Activated CD4-positive, alpha-beta memory T cell treated with anti-CD3 and anti-CD28 coated beads for 36 hours (primary cell): ENCODE measurements at places on chromosomes 6 and 20. TPM values are rescaled to one million over a fixed set of nuclear protein-coding genes. Genes with fewer than 3 reads are reported as not detected.

DNA sequence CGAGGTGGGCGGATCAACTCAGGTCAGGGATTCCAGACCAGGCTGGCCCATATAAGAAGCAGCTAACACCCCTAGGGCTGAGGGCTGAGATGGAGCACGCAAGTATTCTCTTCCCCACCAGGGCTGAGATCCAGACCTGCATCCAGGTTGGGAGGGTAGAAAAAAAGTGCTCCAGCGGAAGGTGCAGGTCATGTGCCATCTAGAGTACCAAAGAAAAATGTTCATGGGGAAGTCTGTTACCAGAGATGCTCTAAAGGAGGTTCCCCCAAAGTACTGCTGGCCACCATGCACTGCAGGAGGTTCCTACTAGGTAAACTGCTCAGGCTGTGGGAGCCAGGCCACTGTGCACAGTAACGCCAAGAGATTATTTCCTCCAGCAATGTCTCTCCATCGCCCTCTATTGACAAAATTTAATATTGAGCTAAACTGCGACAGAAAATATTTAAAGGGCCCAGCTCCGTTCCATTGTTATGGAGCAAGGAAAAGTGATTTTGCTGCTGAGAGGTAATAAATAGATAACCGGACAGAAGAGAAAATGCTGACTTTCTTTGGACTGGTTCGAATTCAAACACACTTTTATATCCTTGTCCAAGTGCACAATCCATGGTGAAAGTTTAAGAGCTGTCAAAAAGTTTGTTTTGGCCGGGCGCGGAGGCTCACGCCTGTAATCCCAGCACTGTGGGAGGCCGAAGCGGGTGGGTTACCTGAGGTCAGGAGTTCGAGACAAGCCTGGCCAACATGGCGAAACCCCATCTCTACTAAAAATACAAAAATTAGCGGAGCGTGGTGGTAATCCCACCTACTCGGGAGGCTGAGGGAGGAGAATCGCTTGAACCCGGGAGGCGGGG lies 159.9 kb downstream of the OR2B2 start:
- peaks cover 7% of the 10 kb centered on the region for H3K27me3 ChIP-seq
- H3K4me1 ChIP-seq, result peaks cover 29% of the 10 kb centered on the region
- peak overlapping the region; percentile 86 for H3K4me3 ChIP-seq
- peak overlapping the region; percentile 99 for H3K27ac ChIP-seq

- H3K27ac ChIP-seq, result no peak overlapping the region
- H3K36me3 ChIP-seq, result no peaks in the 10 kb centered on the region
- H3K4me3 ChIP-seq, result no peak overlapping the region
- H3K27me3 ChIP-seq, result peaks cover 32% of the 10 kb centered on the region
- peaks cover 16% of the 10 kb centered on the region for H3K4me1 ChIP-seq
- peak; percentile 41 for DNase-seq
Observed at GRCh38 chr20:63027922-63028389, 21.2 kb upstream of the BHLHE23 start.

IMPG1 gene
- not detected for total RNA-seq

- H3K36me3 ChIP-seq, result no peaks in the 10 kb centered on the region
- DNase-seq, result no peak
- no peak overlapping the region for H3K4me3 ChIP-seq
Observed at GRCh38 chr6:160959726-160960435, 31.7 kb upstream of the MAP3K4 start.

DNA sequence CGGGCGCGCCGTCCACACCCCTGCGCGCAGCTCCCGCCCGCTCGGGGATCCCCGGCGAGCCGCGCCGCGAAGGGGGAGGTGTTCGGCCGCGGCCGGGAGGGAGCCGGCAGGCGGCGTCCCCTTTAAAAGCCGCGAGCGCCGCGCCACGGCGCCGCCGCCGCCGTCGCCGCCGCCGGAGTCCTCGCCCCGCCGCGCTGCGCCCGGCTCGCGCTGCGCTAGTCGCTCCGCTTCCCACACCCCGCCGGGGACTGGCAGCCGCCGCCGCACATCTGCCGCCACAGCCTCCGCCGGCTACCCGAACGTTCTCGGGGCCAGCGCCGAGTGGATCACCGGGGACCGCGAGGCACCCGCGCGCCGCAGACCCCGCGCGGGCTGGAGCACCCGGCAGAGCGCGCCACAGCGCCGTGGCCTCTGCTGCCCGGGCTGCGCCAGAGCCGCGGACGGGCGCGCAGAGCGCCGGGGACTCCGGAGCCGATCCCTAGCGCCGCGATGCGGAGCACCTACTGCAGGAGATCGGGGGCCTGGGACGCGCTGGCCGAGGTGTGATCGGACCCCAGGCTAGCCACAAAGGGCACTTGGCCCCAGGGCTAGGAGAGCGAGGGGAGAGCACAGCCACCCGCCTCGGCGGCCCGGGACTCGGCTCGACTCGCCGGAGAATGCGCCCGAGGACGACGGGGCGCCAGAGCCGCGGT lies at the start of gene BMP2:
TSS of gene BMP2 (plus strand) at position 151 of the 692 bp plus-strand sequence. CDS start 2,441 bp downstream, outside the sequence.
- H3K4me3 ChIP-seq, result no peak within 1 kb of the TSS
- no peak within 1 kb of the TSS for H3K27ac ChIP-seq
- peaks cover 52% of the 10 kb centered on the region for H3K27me3 ChIP-seq

WFDC2 gene
- 0.92 TPM for total RNA-seq

- no peaks in the 10 kb centered on the region for H3K27me3 ChIP-seq
- no peaks in the 10 kb centered on the region for H3K36me3 ChIP-seq
- H3K4me1 ChIP-seq, result no peaks in the 10 kb centered on the region
- H3K27ac ChIP-seq, result no peak overlapping the region
- H3K4me3 ChIP-seq, result no peak overlapping the region
- DNase-seq, result peak; percentile 20
Observed at GRCh38 chr6:112780498-112781096, 433.5 kb downstream of the RFPL4B start.

DNA sequence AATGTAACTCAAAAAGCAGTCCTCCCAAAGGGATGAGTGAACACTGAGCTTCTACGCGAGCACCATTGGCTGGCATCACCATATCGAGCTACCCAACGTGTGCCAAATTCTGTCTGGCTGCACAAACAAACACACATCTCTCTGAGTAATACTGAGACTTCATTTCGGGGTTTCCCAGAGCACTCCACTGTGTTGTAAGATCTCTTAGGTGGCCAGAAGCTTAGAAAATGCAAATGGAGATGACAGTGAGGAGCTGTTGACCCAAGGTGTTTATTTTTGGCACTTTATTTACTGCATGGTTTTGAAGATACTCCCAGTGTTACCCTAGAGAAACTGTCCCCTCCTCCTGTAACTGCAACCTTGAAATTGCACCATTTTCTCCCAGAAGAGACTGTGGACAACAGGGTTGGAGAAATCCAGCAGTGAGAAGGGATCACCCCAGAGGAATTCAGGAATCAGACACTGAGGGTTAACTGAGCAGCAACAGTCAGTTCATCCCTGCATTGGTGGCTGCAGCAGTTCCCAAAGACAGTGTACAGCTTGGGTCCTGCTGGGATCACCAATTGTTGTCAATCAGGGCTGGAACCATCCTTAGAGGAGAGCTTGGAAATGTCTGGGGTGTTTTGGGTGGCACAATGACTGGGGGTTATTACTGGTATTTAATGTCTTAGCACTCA lies 1.0 kb upstream of the RIPOR2 start:
- DNase-seq, result peak; percentile 77
- no peaks in the 10 kb centered on the region for H3K27me3 ChIP-seq
- peaks cover 6% of the 10 kb centered on the region for H3K36me3 ChIP-seq
- H3K4me1 ChIP-seq, result peaks cover 86% of the 10 kb centered on the region

ZFP57 gene
- total RNA-seq, result not detected

GRCh38 chr6:131687022-131687421 lies 14.2 kb downstream of the OR2A4 start:
- no peak overlapping the region for H3K4me3 ChIP-seq
- H3K36me3 ChIP-seq, result no peaks in the 10 kb centered on the region
- DNase-seq, result no peak
- no peaks in the 10 kb centered on the region for H3K27me3 ChIP-seq

- H3K27ac ChIP-seq, result no peak overlapping the region
- H3K27me3 ChIP-seq, result peaks cover 37% of the 10 kb centered on the region
- peak; percentile 76 for DNase-seq
- H3K36me3 ChIP-seq, result no peaks in the 10 kb centered on the region
Observed at GRCh38 chr6:56843476-56844349, 111.2 kb upstream of the BEND6 start.

GRCh38 chr20:48829940-48830339 lies 2.1 kb upstream of the PREX1 start:
- H3K36me3 ChIP-seq, result peaks cover 13% of the 10 kb centered on the region
- H3K27ac ChIP-seq, result no peak overlapping the region
- peaks cover 13% of the 10 kb centered on the region for H3K4me1 ChIP-seq
- no peak for DNase-seq

GRCh38 chr20:59584278-59584925 lies 19.9 kb upstream of the PHACTR3 start:
- no peak overlapping the region for H3K4me3 ChIP-seq
- peaks cover 6% of the 10 kb centered on the region for H3K27me3 ChIP-seq
- no peak overlapping the region for H3K27ac ChIP-seq
- no peaks in the 10 kb centered on the region for H3K4me1 ChIP-seq
- DNase-seq, result no peak
- no peaks in the 10 kb centered on the region for H3K36me3 ChIP-seq

CLPSL1 gene
- total RNA-seq, result not detected

GRCh38 chr6:125809570-125810170 lies 18.9 kb downstream of the NCOA7 start:
- no peak for DNase-seq
- no peak overlapping the region for H3K4me3 ChIP-seq
- H3K4me1 ChIP-seq, result peaks cover 74% of the 10 kb centered on the region

GRCh38 chr20:37179683-37180524 lies 556 bp upstream of the MROH8 start:
- peak overlapping the region; percentile 96 for H3K27ac ChIP-seq
- H3K4me3 ChIP-seq, result peak overlapping the region; percentile 95
- H3K36me3 ChIP-seq, result peaks cover 21% of the 10 kb centered on the region
- peaks cover 40% of the 10 kb centered on the region for H3K4me1 ChIP-seq
- no peaks in the 10 kb centered on the region for H3K27me3 ChIP-seq
- DNase-seq, result peak; percentile 22

TRIM40 gene
- not detected for total RNA-seq

CCM2L gene
- not detected for total RNA-seq

GRCh38 chr6:102390541-102390940 lies 997.0 kb downstream of the GRIK2 start:
- no peak for DNase-seq
- no peaks in the 10 kb centered on the region for H3K4me1 ChIP-seq
- H3K27ac ChIP-seq, result no peak overlapping the region
- H3K36me3 ChIP-seq, result no peaks in the 10 kb centered on the region
- H3K4me3 ChIP-seq, result no peak overlapping the region
- no peaks in the 10 kb centered on the region for H3K27me3 ChIP-seq

DNA sequence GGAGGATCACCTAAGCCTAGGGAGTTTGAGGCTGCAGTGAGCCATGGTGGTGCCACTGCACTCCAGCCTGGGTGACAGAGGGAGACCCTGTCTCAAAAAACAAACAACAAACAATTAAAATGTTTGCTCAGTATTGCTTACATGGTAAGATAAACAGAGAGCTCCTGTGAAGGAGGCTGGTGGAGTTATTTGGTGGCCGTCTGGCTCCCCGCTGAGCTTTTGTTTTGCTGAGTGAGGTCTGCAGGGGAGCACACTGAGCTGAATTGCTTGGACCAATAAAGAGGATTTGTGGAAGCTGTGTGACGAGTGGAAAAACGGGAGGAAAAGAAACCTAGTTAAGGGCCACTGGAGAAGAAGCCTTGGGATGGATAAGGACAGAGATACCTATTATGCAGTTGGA lies 41.1 kb upstream of the BMP6 start:
- DNase-seq, result no peak
- no peaks in the 10 kb centered on the region for H3K36me3 ChIP-seq
- no peaks in the 10 kb centered on the region for H3K4me1 ChIP-seq
- H3K27me3 ChIP-seq, result peaks cover 24% of the 10 kb centered on the region
- H3K27ac ChIP-seq, result no peak overlapping the region

- no peaks in the 10 kb centered on the region for H3K36me3 ChIP-seq
- DNase-seq, result peak; percentile 89
- no peak overlapping the region for H3K27ac ChIP-seq
- H3K27me3 ChIP-seq, result no peaks in the 10 kb centered on the region
Observed at GRCh38 chr6:36765594-36766398, 68.2 kb downstream of the RAB44 start.

DDX43 gene
- total RNA-seq, result 0.29 TPM

PI3 gene
- not detected for total RNA-seq

DNA sequence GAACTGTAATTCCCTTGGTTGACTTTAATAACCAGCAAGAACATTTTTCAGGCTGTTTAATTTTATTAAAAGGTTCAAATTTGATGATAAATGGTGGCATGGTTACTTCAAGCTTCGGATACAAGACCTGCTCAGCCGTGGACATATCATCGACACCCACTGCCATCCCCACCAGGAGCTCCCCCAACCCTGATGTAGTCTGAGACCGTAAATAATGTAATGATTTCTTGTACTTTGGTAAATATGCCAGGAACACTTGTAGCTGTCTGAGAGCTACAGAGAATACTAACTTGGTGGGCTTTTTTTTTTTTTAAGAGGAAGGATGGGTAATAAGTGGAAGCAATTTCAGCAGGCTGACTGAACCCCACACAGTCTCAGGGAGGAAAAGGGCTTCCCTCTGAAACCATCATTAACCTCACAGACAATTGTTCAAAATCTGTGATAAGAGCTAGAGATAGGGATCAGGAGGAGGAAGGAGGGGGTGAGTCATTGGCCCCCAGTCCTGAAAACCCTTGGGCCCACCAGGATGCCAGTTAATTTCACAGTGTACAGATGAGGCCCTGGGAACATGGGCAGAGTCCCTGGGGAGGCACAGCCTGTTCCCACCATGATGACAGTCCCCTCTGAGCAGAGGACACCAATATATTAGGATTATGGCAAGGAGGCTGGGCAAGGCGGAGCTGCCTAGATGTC lies 56.0 kb downstream of the APCDD1L start:
- no peak for DNase-seq
- H3K27me3 ChIP-seq, result no peaks in the 10 kb centered on the region
- no peak overlapping the region for H3K4me3 ChIP-seq
- no peak overlapping the region for H3K27ac ChIP-seq

GRCh38 chr6:40620574-40621240 lies 33.5 kb upstream of the LRFN2 start:
- H3K27me3 ChIP-seq, result peaks cover 10% of the 10 kb centered on the region
- H3K36me3 ChIP-seq, result no peaks in the 10 kb centered on the region
- H3K4me3 ChIP-seq, result no peak overlapping the region
- DNase-seq, result no peak
- no peaks in the 10 kb centered on the region for H3K4me1 ChIP-seq
- H3K27ac ChIP-seq, result no peak overlapping the region

DNA sequence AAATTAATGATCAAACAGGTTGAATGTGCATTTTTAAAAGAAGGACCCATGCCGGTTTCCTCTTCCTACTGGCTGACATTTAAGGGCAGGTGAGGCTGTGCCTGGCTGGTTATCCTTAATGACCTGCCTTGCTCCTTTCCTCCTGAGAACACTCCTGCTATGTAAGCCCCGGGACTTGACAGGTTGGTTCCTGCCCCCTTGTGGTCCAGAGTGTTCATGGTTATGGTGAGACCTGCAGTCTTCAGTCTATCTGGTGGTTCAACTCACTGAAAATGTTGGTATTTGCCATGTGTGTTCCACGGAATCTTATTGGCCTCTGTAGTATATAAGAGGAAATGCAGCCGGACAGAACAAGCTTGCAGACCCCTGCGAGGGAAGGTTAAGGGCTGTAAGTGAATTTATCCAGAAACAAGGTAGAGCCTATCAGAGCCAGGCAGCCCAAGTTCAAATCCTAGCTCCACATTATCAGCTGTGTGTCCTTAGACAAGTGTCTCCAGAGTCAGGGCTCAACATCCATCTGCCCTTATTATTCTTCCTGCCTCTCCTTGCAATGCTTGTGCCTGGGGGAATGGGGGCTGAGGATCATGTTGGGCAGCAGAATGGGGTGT lies 5.2 kb upstream of the BPIFA3 start:
- H3K27me3 ChIP-seq, result peaks cover 49% of the 10 kb centered on the region
- H3K36me3 ChIP-seq, result no peaks in the 10 kb centered on the region
- peak; percentile 37 for DNase-seq
- no peak overlapping the region for H3K27ac ChIP-seq

HCK gene
- not detected for total RNA-seq
